A549 treated with Hydrocortisone at 1 μM for 4 hours (cell line): ENCODE measurements at places on chromosomes 12 and 14. TPM values are rescaled to one million over a fixed set of nuclear protein-coding genes. Genes with fewer than 3 reads are reported as not detected.

PZP gene
- total RNA-seq: not detected in 5 replicates

TNFAIP2 gene
- total RNA-seq: 270 to 315 TPM (median 301 TPM) in 5 replicates

ENDOU gene
- 0.05 TPM in 2 of 5 replicates, not detected in the others for total RNA-seq

RIPK3 gene
- not detected in 5 replicates for total RNA-seq

AMN1 gene
- total RNA-seq: 9.5 to 10.5 TPM (median 10.1 TPM) in 5 replicates

HOXC6 gene
- 3.8 to 4.8 TPM (median 4.7 TPM) in 5 replicates for total RNA-seq
